Stimulated activated CD4-positive, alpha-beta T cell treated with anti-CD3 and anti-CD28 coated beads, Interleukin-2, amount 100 ng/mL, for 24 hours (primary cell): ENCODE measurements at places on chromosomes 5 and 9.

- no peak for DNase-seq
Measured at GRCh38 chr5:93790401-93790800, 49.0 kb upstream of the POU5F2 start.

- no peak for DNase-seq
Measured at GRCh38 chr5:44167540-44167939, 221.7 kb downstream of the FGF10 start.

GRCh38 chr9:4106760-4107143, 193.1 kb downstream of the GLIS3 start:
- DNase-seq: no peak

GRCh38 chr5:80967500-80968181, 7.5 kb downstream of the RASGRF2 start:
- no peak for DNase-seq

GRCh38 chr5:35408146-35408545, 177.9 kb upstream of the PRLR start:
- no peak for DNase-seq

DNA sequence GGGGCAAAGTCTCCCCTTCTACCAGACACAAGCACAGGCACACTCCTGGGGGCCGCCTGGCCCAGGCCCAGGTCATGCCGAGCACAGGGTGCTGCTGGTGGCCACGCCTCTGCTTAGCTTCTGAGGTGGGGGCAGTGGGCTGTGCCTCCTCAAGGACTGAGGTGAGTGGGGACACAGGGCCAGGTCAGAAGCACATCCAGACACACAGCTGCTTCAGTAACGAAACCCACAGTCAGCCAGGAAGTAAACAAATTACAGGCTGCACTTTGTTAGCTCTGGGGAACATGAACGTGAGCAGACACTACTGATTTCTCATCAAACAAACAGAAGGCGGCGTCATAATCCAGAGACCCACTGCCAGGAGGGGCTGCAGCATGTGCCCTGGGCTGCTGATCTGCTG, 192.4 kb downstream of the HSPA4 start:
- DNase-seq: no peak

- no peak for DNase-seq
Measured at GRCh38 chr5:95709967-95710650, 21.0 kb upstream of the RHOBTB3 start.

- DNase-seq: no peak
Measured at GRCh38 chr5:77449981-77450380, 42.1 kb downstream of the WDR41 start.

DNA sequence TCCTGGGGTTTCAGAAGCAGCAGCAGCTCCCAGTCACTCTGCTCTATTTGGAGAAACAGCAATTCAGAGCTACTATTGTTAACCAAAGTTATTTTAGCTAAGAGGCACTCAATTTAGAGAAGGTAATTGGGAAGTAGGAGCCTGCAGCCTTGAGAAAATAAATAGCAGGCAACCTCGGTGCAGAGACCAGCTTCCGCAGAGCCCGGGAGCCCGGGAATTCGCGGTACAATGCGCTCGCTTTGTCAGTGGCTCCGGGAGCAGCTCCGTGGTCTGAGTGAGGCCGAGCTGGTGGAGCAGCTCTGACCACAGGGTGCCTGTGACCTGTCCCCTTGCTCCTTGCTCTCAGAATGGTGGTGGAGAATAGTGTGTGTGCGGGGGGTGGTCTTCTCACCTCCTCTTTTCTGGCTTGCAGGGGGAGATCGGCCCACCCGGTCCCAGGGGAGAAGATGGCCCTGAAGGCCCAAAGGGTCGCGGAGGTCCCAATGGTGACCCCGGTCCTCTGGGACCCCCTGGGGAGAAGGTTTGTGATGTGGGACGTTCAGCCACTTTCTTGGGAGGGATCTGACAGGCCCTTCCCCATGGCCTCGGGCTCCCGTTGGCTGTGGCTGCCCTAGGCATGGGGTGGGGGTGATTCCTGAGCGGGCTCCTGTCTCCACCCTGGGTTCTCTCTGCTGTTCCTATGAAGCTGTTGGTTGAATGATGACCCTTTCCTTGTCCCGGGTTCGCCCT, 95.9 kb upstream of the FCN2 start:
- no peak for DNase-seq
